ENCODE measurements at places on chromosomes 12 and 14.

- no peak for DNase-seq
Observed at GRCh38 chr12:122635471-122635870, 67.7 kb downstream of the HCAR2 start.

- DNase-seq, result no peak
Observed at GRCh38 chr14:95222151-95222631, 64.9 kb upstream of the DICER1 start.

- DNase-seq, result no peak
Observed at GRCh38 chr12:39402922-39403321, 40.0 kb downstream of the KIF21A start.

- no peak for DNase-seq
Observed at GRCh38 chr14:80260645-80261044, 49.3 kb upstream of the DIO2 start.

- DNase-seq, result peak; percentile 49
Observed at GRCh38 chr12:67651132-67651695, 2.7 kb downstream of the DYRK2 start.

DNA sequence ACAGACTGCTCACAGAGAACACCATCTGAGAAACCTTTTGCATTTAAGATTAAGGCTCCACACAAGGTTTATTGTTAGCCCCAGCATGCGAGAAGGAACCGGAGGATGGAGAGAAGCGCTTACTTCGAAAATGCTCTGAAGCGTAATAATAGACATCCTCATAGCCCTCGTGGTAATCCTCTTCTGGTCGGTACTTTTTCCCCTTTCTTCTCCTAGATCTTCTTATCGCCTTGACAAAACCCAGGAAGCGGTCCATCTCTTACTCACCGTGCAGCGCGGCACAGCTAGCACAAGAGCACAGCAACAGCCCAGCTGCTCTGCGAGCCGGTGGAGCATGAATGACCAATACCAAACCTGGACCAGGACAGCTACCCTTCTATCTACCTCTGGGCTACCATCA lies 125.1 kb upstream of the GRIP1 start:
- no peak for DNase-seq

DNA sequence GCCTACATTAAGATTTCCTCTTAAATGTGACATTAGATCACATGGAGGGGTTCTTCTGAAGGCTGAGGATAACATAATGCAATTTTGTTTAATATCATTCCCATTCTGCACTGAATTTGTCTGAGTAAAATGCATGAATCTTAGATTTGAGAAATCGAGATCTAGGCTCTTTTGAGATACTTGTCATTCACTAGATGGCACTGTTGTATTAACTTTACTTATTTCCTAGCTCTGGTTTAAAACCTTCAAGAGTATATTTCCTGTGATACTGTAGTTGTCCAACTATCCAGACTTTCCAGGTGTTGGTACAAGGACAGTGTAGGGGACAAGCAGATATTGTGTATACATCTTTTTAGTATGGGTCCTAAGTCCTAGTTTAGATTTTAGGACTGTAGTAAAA lies 91.7 kb upstream of the SEL1L start:
- DNase-seq, result no peak

GRCh38 chr14:92726933-92727262 lies 21.5 kb downstream of the LGMN start:
- DNase-seq, result no peak

DNA sequence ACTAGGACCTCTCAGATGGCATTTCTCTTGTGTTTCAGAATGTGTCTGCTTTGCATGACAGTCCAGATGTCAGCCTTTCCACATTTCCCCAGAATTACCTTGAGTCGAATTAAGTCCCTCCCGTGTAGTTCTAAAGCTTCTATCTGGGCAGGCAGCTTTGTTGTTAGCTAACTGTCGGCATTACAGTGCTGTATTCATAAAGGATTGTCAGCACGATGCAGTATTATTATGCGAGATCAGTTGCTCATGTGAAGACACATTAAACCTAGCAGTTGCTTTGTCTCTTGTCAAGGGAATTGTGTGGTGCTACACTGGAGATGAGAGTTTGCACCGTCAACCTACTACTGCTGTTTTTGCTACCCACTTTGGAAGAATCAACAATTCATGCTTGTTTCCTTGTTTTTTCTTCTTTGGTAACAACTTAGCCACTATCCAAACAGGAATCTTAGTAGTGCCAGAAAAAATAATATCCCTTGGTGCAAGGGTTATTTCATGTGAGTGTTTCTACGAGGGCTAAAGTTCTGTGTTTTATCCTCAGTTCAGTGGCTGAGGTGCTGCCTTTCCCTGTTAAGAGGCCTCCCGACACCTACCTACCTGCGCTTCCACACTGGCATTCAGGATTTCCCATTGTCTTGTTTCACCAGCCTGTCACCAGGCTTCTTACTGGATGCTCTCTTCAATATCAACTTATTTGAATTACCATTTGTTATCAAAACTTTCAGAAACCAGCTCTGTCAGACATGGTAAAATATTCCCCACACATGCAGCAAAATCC lies 297.9 kb upstream of the G2E3 start:
- no peak for DNase-seq
